Ureter (tissue), 1 donor: ENCODE measurements at places on chromosomes 4 and X. TPM values are rescaled to one million over a fixed set of nuclear protein-coding genes. Genes with fewer than 3 reads are reported as not detected.

Gene EOLA2
- total RNA-seq: 53.3 TPM

Gene TAF7L
- 0.18 TPM for total RNA-seq

Gene RHOXF2
- not detected for total RNA-seq

Gene ZAR1
- total RNA-seq: not detected

Gene MAGEA3
- not detected for total RNA-seq

Gene ASB9
- 2.0 TPM for total RNA-seq

Gene HPGDS
- total RNA-seq: 4.4 TPM

Gene YY2
- 3.1 TPM for total RNA-seq

Gene NLGN3
- total RNA-seq: 1.9 TPM

Gene CYBB
- total RNA-seq: 13.7 TPM

Gene MRPS18C
- total RNA-seq: 42.8 TPM

Gene PRDM5
- 26.3 TPM for total RNA-seq

Gene ALAS2
- 0.60 TPM for total RNA-seq

Gene FAM241A
- total RNA-seq: 5.1 TPM

Gene SLC26A1
- 0.18 TPM for total RNA-seq

Gene KLHL13
- 14.2 TPM for total RNA-seq

Gene MTCP1
- 17.7 TPM for total RNA-seq

Gene CXorf49
- total RNA-seq: not detected

Gene F9
- total RNA-seq: not detected

Gene ACSL1
- 104 TPM for total RNA-seq

Gene AWAT2
- not detected for total RNA-seq

Gene TRPC5OS
- not detected for total RNA-seq

Gene UBA1
- 193 TPM for total RNA-seq

Gene XG
- 1.6 TPM for total RNA-seq

Gene USP17L11
- 0.29 TPM for total RNA-seq

Gene KLHL2
- 23.7 TPM for total RNA-seq

Gene KIAA1210
- total RNA-seq: 4.9 TPM

Gene CWH43
- total RNA-seq: 17.3 TPM

Gene PAGE2B
- total RNA-seq: not detected

Gene POU4F2
- not detected for total RNA-seq

Gene NEUROG2
- total RNA-seq: not detected

Gene PRSS12
- 2.4 TPM for total RNA-seq

Gene USP38
- total RNA-seq: 20.5 TPM

Gene SLC9B2
- total RNA-seq: 13.0 TPM

Gene ARR3
- total RNA-seq: not detected

Gene HS6ST2
- total RNA-seq: 6.8 TPM

Gene FAM184B
- total RNA-seq: not detected
